Stimulated activated CD8-positive, alpha-beta memory T cell treated with anti-CD3 and anti-CD28 coated beads, Interleukin-12 subunit alpha, Interleukin-12 subunit beta, amount 100 ng/mL, for 4 hours (primary cell): ENCODE measurements at places on chromosomes 5 and 9.

GRCh38 chr5:171223927-171224326 lies 85.1 kb upstream of the TLX3 start:
- DNase-seq, result no peak

- no peak for DNase-seq
These were observed 206.0 kb downstream of the PCSK1 start for GRCh38 chr5:96226941-96227552.

DNA sequence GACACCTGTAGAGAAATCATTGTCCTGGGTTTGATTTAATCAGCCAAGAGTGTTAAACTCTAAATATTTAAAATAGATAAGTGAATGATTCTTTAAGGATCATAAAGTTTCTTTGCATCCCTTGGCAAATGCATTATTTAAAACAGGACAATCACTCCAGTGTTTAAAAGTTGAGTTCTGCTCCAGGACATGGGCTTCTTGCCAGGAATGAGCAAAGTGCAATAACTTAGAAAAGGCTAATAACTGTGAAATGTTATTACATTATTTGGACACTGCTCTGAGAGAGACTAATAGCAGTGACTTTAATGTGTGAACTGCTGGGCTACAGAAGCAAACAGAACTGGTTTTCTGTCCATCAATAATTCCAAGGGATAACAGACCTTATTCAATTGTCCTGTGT lies 283.3 kb downstream of the GABRB2 start:
- no peak for DNase-seq

GRCh38 chr5:126492939-126493338 lies 69.7 kb downstream of the GRAMD2B start:
- DNase-seq, result no peak

DNA sequence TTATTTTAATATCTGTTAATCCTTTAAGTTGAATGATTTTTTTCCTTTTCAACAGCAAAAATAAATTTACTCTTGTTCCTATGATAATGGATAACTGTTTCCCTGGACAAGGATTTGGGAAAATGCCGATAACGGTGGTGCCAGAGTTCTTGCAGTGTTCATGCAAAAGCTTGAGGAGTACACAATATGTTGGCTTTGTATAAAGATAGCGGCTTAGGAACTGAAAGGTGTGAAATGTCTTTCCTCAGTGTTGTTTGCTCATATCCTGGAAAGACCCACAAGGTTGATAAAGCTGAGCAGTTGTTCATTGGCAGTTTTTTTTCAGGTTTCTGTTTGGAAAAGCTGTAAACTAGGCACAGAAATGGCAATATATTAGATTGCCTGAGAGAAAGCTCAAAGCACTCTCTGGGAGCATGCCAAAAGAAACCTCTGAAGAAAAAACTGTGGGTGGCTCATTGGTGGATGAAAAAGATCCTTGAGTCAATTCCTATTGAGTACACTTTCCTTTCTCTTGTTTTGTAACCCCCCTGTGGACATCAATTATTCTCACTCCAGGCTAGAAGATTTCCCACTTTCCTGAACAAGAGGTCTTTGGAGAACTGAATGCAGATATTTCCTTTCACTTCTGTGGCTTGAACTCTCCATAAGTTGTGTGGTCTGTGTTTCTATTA lies 117.2 kb upstream of the RGMB start:
- no peak for DNase-seq

GRCh38 chr9:123550797-123551196 lies 194.8 kb downstream of the CRB2 start:
- no peak for DNase-seq

- DNase-seq, result no peak
These were observed 23.7 kb upstream of the MROH2B start for GRCh38 chr5:41094871-41095270.

GRCh38 chr5:145811834-145812625 lies 23.1 kb downstream of the PRELID2 start:
- DNase-seq, result no peak

DNA sequence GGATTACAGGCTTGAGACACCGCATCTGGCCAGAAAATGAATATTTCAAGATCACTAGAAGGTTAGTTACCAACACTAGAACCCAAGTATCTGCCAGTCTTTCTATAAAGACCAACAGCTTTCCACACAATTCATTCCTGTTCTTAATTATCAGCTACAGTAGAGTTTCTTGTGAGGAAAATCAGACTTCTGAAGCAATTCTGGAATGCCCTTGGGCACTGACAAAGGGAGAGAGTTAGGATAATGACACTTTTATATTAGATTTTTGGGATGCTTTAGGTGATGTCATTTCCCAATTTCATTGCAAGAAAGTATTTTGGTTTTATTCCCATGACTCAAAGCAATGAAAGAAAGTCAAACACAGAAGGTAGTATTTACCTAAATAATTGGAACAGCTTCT lies 497.0 kb upstream of the TUSC1 start:
- DNase-seq, result no peak

DNA sequence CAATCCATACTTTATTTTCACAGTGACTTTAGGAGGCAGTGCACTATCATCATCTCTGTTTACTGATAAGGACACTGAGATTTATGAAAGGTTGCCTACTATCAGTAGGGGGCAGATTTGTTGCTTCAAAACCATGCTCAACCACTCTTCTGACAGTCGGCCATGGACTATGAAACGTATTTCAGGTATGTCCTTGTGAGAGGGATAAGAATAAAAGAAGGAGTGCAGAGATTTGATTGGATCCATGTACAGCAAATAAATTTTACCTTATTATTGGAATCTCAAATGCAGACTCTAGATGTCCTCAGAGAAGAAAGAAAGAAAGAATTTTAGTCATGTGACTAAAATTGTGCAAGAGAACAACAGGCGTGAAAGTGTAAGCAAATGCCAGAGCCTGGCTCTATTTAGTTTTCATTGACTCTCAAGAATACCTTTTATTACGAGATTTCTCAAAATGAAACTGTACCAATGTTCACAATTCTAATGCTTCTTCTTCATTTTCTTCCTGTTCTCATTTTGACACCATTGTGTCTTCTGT lies 296.6 kb upstream of the RASA1 start:
- no peak for DNase-seq

DNA sequence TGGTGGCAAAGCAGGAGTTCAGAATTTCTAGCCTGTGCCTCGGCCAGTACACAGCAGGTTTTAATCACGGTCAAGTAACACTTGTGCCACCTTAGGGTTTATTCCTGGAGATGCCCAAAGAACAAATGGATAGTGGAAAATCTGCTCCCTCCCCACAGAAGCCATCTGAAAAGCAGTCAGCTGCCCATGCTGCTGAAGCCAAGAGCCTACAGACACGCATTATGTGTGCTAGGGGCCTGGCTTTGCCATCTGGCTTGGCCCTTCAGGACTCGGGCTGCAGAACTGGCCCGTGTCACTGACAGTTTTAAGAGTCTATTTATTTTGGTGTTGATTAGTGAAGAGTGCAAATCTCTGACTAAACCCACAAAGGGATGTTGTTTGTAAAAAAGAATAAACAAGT lies 11.1 kb downstream of the ARSB start:
- DNase-seq, result no peak

- no peak for DNase-seq
These were observed 10.5 kb upstream of the ADGRV1 start for GRCh38 chr5:90548069-90548593.

DNA sequence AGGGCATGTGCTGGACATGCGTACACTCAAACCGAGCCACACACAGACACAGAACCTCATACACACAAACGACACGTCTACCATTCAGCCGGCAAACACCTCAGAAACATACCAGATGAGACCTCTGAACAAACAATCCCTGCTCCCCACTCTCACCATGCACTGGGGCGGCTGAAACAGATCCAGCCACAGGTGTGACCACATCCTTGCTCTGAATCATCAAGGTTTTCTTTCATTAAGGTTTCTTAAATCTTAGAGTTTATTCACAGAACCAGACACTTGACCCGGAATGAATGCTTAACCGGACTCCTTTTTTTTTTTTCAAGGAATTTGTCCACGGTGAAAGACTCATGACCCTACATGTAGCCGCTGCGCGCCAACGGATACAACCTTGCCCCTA lies 26.2 kb downstream of the TERT start:
- no peak for DNase-seq

DNA sequence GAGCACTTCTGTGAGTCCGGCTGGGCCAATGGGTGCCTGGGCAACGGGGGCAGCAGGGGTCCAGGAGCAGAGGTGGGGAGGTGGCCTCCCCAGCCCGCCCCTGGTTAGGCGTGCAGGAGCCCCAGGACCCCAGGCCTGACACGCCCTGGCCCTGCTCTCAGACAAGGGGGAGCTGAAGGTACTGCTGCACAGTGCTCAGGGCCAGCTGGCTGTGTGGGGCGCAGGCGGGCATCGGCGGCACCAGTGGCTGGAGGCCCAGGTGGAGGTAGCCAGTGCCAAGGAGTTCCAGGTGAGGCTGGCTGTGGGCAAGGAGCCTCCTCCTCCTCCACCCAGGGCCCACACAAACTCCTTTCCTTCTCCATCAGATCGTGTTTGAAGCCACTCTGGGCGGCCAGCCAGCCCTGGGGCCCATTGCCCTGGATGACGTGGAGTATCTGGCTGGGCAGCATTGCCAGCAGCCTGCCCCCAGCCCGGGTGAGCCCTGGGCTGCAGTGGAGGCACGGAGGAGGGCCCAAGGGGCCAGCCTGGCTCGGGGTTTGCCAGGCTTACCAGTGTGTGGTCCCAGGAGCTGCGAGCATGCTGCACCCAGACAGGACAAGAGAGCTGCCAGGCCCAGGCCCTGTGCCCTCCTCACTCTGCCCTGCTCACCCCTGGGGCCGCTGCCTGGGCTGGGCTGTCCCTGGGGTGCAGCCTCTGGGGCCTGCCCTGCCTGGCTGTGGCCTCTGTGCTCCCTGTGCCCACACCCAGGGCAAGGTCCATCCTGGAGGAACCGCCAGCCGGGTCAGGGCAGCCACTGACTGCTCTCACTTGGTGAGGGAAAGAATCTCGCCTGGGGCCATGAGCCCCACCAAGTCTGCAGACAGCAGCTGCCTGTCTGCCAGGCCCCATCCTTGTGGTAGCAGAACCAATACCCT lies 7.0 kb downstream of the MAMDC4 start:
- no peak for DNase-seq

DNA sequence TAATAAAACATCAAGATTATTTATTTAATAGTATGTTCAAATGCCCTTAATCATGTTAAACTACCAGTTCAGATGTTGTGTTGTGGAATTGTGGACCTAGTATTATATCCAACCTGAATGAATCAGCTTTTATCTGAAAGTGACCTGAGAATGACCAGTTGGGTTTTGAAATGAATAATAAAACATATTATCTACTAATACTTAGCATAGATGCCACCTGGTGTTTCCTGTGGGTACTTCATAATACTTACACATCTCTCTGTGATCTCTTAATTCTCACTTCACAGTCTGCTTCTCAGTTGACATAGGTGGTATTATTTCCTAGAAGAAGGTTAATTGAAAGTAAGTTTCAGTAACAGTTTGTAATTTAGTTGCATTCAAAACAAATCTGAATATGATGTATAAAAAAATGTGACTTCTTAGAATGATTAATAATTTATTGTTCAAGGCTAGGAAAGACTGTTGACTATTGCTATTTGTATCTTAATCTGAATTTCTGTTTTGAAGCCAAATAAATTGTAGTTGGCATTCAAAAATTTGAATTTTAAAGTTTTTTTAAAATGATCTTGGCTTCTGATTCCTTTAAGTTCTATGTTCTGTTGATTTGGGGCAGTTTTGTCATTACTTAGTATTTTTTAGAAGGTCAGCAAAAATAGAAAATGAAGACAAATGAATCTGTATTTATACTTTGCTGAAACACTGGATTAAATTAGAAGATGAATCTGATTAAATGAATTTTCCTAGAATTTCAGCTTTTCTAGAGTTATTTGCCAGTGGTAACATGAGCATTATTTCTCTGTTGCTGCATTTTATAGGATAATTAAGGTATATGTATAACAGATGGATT lies 48.2 kb downstream of the KIF2A start:
- no peak for DNase-seq

- DNase-seq, result no peak
These were observed 197.0 kb downstream of the ARHGEF28 start for GRCh38 chr5:73822989-73823339.

DNA sequence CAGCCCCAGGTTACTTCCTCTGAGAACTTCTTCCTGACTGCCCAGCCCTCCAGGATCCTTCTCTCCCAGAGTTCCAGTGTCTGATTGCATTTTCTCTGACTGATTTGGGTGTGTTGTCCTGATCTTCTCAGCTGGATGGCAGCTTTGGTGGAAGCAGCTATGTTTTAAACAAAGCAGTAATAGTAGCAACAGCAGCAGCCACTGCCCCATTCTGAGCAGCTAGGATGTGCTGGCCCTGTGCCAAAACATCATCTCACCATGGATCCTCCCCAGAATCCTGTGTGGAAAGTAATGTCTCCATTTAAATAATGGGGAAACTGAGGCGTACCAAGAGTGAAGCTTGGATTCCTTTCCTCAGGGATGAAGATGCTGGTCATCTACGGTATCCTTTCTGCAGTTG lies 46.4 kb upstream of the PSD2 start:
- DNase-seq, result no peak

DNA sequence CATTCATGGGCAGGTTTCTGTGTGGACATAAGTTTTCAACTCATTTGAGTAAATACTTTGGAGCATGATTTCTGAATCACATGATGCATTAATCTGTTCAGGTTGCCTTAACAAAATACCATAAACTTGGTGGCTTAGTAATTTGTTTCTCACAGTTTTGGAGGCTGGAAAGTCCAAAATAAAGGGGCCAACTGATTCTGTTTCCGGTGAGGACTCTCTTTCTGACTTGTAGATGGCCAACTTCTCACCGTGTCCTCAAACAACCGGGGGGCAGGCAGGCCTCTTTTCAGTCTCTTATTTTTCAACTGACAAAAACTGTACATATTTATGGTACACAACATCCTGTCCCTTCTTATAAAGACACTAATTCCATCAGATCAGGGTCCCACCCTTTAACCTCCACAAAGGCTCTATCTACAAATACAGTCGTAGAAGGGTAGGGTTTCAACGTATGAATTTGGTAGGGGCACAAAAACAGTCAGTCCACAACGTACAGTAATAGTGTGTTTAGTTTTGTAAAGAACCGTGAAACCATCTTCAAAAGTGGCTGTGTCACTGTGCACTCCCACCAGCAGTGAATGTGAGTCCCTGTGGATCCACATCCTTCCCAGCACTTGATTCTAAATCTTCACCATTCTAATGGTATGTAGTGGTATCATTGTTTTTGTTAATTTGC lies 37.2 kb downstream of the MLLT3 start:
- DNase-seq, result no peak

GRCh38 chr9:93254061-93254481 lies 70.1 kb downstream of the WNK2 start:
- DNase-seq, result no peak

GRCh38 chr9:135789838-135790291 lies 87.9 kb downstream of the KCNT1 start:
- no peak for DNase-seq

DNA sequence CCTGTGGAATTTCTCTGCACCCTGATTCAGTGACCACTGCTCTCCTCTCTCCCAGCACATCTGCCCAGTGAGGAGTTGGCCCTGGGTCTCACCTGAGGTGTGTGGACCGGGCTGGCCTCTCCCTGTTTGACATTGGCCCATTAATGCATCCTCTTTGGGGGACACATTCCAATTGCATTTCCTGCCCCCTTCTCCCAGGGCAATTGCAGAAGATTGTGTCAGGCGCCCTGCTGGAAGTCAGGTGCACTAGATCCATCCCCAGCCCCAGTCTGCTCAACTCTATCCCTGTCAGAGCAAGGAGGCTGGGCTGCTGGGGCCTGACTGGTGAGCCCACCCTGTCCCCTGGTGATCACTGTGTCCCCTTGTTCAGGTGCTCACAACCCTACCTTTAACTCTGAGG lies 84.5 kb downstream of the LMX1B start:
- DNase-seq, result no peak
